Ovary (tissue), 10 donors: ENCODE measurements at places on chromosomes 2 and 18.
A peak's percentile ranks its signal among the peaks of the same experiment; 100 is the strongest.

- DNase-seq: no peak
Observed at GRCh38 chr2:40037303-40037702, 258.2 kb upstream of the THUMPD2 start.

DNA sequence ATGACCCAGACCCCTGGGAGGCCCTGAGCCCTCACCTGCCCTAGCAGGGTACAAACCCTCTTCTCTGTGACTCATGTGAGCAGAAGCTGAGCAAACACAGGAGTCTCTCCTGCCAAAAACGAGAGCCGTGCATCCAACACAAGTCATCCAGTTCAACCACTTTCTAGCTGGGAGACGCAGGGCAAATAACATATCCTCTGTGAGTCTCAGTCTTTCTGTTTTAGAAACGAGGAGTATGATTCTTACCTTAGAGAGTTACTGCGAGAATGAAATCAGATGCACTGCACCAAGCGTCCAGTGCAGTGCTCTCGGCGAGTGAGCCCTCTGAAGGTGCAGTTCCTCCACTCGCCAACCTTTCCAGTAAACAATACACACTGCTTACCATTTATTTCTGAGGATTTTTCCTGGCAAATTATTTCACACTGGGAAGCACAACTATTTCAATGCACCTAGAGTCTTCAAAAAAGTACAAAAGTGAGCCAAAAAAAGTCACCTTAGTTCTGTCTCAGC lies 331.8 kb upstream of the MYT1L start:
- no peak for DNase-seq

- DNase-seq: no peak
Observed at GRCh38 chr2:178397002-178397605, 53.9 kb downstream of the PRKRA start.

GRCh38 chr2:168700615-168701245 lies 101.7 kb upstream of the NOSTRIN start:
- DNase-seq: peak; percentile 25

DNA sequence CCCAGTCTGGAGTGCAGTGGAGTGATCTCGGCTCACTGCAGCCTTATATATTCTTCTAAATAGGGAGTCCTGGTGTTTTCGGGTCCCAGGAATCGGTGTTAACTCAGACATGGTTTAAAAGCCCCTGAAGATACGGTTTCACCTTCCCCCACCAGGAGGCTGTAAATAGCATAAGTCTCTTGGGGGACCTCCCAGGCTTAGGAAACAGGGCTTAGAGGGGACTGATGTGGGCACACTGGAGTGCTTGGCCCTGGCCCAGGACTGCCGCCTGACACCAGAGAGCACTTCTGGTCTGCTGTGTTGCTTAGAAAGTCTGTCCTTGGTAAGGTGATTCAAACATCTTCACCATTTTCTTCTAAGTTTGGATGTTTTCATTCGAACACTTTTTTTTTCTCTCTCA lies 39.7 kb upstream of the MAP4K4 start:
- no peak for DNase-seq

DNA sequence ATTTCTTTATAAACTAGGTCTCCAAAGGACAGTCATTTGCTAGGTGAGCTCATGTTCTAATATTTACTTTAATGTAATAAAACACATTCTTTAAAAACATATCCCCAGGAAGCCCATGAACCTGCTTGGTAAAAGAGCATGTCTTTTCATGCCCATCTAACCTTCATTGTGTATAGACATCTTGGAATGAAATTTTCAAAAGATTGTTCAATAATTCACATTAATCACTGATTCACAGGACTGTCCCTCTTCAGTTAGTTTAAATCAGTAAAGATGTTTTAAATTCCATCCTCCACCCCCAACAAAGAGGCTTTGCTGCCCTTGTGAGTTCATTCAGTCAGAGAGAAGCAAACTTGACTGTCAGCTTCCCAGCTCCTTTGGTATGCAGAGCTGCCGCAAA lies 633.4 kb upstream of the CELF4 start:
- no peak for DNase-seq

DNA sequence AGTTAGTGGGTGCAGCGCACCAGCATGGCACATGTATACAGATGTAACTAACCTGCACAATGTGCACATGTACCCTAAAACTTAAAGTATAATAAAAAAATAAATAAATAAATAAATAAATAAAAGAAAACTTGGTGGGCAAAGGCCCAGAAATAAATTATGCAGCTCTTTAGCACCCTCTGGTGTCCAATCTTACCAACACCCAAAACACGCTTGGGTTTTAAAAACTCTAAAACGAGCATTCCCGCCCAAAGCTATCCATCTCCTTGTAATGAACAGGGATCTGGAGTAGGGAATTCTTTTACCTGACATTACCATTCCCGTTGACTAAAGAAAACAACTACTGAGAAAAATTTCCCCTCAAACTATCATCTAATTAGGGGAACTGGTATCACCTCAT lies 2005.9 kb upstream of the CELF4 start:
- no peak for DNase-seq

GRCh38 chr2:172119089-172119488 lies 16.4 kb upstream of the DLX2 start:
- DNase-seq: no peak

DNA sequence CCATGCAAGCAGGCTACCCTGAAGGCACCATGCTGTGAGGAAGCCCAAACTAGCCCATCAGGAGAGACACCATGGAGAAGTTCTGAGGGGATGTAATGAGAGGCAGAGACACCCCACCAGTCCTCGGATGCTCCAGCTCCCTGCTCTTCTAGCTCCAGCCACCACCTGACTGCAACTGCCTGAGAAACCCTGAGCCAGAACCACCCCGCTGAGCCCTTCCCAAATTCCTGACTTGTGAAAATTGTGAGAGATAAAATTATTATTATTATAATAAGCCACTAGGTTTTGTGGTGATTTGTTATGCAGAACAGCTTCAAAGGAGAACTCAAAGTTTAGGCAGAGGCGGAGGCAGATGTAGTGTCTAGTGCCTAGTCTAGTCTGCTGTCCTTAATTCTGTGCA lies 67.1 kb upstream of the HK2 start:
- DNase-seq: no peak

- DNase-seq: no peak
Observed at GRCh38 chr2:215366440-215367032, 54.7 kb downstream of the ATIC start.

DNA sequence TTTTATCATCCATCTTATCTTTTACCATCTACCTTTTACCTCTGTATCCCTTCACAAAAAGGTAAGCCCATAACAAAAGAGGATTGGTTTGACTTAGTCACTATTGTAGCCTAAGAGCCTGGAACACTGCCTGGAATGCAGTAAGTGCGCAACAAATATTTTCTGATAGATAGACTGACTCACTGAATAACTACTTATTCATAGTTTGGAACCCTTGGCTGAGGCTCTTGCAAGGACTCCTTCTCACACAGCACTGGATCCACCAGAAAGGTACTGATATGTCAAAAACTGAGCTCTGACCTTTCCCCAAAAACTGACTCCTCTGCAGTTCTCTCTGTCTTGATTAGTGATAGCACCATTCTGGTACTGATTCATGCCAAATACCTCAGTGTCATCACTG lies 426.7 kb downstream of the SETBP1 start:
- DNase-seq: no peak

- DNase-seq: no peak
Observed at GRCh38 chr2:71452565-71452964, 796 bp upstream of the DYSF start.

GRCh38 chr2:182864949-182865570 lies 1.4 kb downstream of the FRZB start:
- DNase-seq: no peak

GRCh38 chr2:185245806-185246205 lies 492.8 kb upstream of the FSIP2 start:
- DNase-seq: no peak

GRCh38 chr2:220277445-220277975 lies 650.1 kb downstream of the SLC4A3 start:
- peak; percentile 27 for DNase-seq

DNA sequence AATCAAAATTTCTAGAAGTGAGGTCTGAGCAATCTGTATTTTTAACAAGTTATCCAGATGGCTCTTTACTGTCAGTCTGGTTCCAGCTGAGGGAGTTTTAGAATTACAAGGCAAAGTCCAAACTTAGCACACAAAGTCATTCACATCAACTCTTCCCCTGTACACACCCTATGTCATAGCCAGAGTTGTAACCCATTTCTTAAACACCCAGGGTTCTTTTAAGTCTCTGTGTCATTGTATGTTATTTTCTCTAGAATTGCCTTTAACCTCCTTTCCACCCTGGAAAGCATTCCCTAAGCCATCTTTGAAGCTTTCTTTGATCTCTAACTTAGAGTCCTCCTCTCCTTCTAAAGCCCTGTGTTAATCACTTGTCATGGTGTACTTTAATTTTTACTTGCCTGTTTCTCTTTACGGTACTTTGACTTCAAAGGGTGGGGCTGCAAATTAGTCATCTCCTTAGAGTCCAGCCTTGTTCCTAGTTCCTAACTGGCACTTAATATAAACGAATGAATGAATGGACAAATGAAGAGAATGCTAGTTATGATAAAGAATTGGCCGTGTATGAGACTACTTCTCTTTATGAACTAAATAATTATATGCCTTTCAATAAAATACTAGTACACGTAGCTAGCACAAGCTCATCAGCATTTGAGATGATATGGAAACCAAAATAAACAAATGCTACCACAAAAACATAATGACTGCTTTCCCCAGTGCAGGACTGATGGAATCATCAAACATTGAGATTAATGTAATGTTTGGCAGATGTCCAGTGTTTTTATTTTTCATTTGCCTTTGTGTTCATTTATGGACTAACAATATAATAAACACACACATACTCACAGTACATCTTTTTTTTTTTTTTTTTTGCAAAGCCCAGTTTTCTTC lies 11.9 kb upstream of the ACTR3 start:
- DNase-seq: no peak

- no peak for DNase-seq
Observed at GRCh38 chr18:6743999-6744398, 14.5 kb downstream of the ARHGAP28 start.

GRCh38 chr2:198127627-198128026 lies 323.2 kb downstream of the PLCL1 start:
- DNase-seq: peak; percentile 40

DNA sequence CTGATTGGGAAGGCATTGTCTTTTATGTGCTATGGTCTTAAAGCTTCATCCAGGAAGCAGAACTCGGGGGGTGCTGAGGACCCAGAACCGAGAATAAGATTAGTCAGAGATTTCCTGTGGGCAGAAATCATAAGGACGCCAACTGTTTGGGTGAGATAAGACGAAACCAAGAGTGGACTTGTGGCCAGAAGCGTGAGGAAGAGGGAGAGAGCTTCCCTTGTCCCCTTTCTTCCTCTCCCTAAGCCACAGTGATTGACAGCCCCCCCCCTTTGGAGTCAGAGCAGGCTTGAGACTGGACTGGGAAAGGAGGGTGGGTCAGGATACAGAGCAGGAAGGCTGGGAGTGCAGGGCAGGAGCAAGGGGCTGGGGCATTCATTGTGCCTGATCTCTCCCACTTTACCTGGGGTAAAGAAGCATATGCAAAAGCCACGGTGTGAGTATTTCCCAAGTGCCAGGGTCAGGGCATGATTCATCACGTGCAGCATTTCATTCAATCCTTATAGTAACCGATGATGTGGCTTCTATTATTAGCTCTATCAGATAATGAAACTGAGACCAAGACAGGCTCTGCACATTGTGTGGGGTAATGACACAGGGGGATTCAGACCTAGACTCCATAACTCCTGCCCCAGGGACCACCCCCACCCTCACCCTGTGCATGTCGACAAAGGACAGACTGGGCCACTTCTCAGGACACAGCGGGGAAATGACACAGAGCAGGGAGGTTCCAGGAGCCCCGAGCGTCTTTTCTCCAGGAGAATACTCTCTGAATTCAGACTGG lies 3.0 kb upstream of the IL1RN start:
- no peak for DNase-seq

- no peak for DNase-seq
Observed at GRCh38 chr2:234038076-234038802, 12.3 kb upstream of the SPP2 start.

- DNase-seq: peak; percentile 63
Observed at GRCh38 chr18:623761-624620, 27.2 kb downstream of the CLUL1 start.

- no peak for DNase-seq
Observed at GRCh38 chr2:19416784-19417684, 58.6 kb upstream of the OSR1 start.

DNA sequence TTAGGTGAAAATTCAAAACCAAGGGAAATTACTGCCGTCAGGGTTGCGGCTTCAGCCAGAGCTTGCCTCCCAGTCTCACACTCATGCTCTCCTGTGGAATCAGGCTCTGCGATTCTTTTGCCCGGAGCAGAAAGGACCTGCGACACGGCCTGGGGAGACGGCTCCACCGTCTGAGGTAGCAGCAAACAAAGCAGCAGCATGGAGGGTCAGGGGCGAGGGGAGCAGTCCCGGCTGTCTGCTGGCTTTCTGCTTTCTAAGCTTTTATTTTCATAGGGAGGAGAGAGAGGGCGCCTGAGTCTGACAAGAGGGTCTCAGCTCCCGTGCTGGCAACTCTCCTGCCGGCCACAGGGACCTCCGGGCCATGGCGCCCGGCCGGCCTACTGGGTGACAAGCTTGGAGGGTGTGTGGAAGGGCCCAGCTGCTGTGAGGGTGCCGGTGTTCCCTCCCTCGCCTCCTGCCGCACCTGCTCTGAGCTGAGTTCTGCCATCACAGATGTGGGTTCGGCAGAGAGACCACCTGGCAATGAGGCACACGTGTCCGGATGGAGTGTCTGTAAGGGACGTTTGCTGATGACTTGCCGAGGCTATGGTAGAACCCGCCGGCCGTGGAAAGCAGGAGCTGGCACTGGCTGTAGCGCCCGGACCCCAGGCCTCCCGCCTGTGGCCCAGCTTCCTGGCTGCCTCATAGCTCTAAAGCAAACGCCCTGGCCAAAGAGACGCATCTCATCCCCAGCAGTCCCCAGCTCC lies 66.2 kb upstream of the CTDP1 start:
- peak; percentile 28 for DNase-seq

DNA sequence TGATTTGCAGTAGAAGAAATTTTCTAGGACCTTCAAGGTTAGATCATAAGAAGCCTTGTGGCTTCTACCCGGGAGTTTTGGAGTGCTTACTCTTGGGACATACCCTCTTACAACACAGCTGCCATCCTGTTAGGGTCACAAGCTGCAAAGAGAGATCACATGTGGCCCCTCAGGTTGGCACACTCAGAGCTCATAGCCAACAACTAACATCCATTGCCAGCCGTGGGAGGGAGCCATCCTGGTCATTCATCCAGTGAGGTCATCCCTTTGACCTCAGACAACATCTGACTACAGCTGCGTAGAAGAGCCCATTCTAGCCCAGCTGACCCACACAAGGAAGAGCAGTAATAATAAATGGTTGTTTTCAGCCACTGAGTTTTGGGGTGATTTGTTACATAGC lies 76.9 kb upstream of the NABP1 start:
- DNase-seq: no peak

- DNase-seq: no peak
Observed at GRCh38 chr2:72781480-72781879, 44.4 kb downstream of the EXOC6B start.

GRCh38 chr2:232276084-232276732 lies 102.3 kb upstream of the ALPP start:
- no peak for DNase-seq

GRCh38 chr2:66717218-66717905 lies 282.4 kb downstream of the MEIS1 start:
- DNase-seq: no peak
